ENCODE measurements at places on chromosomes 3 and 15.

DNA sequence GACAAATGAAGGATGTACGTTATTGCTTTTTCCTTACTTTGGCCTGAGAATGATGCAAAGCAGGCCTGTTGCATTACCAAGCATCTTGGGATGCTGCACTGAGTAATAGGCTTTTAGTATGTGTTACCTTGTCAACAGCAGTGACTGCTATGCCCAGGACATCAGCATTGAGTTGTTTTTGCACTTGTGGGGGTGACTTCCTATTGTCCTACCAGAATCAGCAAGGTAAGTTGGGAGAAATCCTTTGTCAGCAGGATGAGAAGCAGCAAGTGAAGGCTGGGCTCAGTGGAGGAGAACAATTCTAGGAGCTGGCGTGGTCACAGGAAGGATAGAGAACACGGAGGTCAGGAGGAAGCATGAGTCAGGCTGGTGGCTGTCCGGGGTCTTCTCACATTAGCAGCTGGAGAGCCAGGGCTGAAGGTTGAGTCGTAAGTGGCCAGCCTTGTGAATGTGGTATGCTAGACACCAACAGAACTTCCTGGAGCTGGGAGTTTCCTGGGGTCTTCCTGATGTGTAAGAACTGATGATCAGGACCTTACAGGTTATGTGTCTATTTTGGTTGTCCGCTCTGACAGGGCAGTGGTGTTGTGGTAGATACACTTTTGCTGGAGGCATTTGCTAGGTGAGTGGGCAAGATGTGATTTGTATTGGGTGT is 142.7 kb downstream of the FNDC3B start:
- DNase-seq, result peak; percentile 75
- H3K36me3 ChIP-seq, result peaks cover 13% of the 10 kb centered on the region
- H3K4me1 ChIP-seq, result peaks cover 57% of the 10 kb centered on the region
- H3K4me3 ChIP-seq, result peak overlapping the region; percentile 76

GRCh38 chr3:87084868-87085267 is 93.9 kb upstream of the VGLL3 start:
- no peaks in the 10 kb centered on the region for H3K27me3 ChIP-seq
- no peak overlapping the region for H3K27ac ChIP-seq
- H3K4me3 ChIP-seq, result no peak overlapping the region
- H3K36me3 ChIP-seq, result no peaks in the 10 kb centered on the region
- no peaks in the 10 kb centered on the region for H3K4me1 ChIP-seq

GRCh38 chr3:195069501-195070251 is 201.3 kb downstream of the XXYLT1 start:
- no peak overlapping the region for H3K27ac ChIP-seq
- H3K36me3 ChIP-seq, result no peaks in the 10 kb centered on the region
- no peak for DNase-seq
- no peak overlapping the region for H3K4me3 ChIP-seq
- H3K27me3 ChIP-seq, result no peaks in the 10 kb centered on the region

DNA sequence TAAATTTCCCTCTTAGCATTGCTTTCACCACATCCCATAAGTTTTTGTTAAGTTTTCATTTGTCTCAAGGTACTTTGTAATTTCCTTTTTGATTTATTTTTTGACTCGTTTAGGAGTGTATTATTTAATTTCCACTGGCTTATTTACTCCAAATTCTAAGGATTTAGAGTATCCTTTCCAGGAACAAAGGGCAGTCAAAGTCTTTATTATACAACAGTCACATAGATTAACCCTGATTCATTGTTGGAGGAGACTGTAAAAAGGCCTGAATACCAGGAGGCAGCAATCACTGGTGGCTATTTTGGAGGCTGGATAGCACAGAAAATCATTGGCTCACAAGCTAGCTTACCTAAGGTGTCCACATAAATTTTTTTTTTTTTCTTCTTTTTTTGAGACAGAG is 39.9 kb downstream of the OIP5 start:
- peaks cover 15% of the 10 kb centered on the region for H3K4me1 ChIP-seq
- no peaks in the 10 kb centered on the region for H3K27me3 ChIP-seq
- DNase-seq, result no peak

GRCh38 chr15:81268340-81268739 is 55.6 kb downstream of the STARD5 start:
- H3K36me3 ChIP-seq, result no peaks in the 10 kb centered on the region
- peaks cover 19% of the 10 kb centered on the region for H3K27me3 ChIP-seq
- H3K27ac ChIP-seq, result no peak overlapping the region
- DNase-seq, result no peak
- peaks cover 22% of the 10 kb centered on the region for H3K4me1 ChIP-seq

DNA sequence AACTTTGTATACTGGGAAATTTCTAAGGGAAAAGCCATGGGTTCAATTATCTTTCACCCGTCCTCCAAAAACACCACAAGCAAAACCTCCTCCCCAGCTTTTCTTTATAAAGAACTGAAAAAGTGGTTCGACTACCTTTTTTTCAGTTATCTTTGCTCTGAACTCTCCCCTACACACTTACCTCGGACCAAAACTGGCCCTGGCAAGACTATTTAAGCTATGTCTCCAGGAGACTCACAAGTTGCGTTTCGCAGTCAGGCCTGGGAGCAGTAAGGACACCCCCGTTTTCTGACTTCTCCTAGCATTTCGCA is 645 bp downstream of the COPS2 start:
- no peaks in the 10 kb centered on the region for H3K27me3 ChIP-seq
- H3K27ac ChIP-seq, result peak overlapping the region; percentile 96
- H3K4me3 ChIP-seq, result peak overlapping the region; percentile 98
- no peak for DNase-seq
- H3K4me1 ChIP-seq, result peaks cover 44% of the 10 kb centered on the region
- no peaks in the 10 kb centered on the region for H3K36me3 ChIP-seq

DNA sequence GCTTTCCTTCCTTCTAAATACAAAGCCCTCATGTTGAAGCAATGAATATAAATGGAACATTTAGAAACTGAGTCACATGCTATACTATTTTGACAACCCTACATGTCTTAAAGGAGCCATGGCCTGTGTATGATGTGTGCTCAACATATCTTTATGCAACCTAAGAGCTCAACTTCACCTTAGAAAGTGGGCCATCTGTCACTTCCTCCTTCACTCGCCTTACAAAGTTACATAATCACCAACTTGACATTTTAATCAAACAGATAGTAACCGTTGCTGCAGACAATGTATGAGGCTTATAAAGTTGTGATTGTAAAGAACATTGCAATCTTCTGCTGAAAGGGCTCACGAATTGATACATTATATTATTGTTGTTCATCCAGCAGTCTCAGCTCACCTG is 163.6 kb downstream of the SERPINI1 start:
- H3K4me3 ChIP-seq, result no peak overlapping the region
- DNase-seq, result no peak
- H3K27me3 ChIP-seq, result peaks cover 7% of the 10 kb centered on the region

- no peaks in the 10 kb centered on the region for H3K27me3 ChIP-seq
- no peaks in the 10 kb centered on the region for H3K36me3 ChIP-seq
- no peak overlapping the region for H3K4me3 ChIP-seq
- H3K4me1 ChIP-seq, result no peaks in the 10 kb centered on the region
These were observed 260.0 kb downstream of the EBLN2 start for GRCh38 chr3:73321286-73321999.

DNA sequence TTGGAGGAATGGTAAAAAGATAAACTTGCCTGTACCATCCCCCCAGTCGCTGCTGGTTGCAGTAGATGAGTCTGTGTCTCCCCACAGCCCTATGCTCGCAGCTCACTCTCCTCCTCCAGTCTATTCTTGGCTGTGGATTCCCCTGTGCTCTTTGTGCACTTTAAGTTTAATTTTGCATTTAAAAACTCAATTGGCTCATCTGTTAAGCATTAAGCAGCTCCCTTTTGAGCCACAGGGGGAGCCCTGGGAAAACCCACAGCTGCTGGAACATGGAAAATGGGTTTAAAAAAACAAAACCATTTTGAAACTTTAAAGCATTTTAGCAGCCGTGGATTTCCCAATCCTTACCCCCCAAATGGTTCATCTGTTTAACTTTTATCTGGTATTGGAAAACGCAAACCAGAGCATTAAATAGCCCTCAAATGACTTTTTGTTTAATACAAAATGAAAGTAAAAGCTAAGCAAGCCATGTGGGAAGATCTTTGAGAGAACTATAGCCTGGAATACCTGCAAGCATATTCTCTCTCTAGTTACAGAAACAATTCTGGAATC is 536.9 kb downstream of the ZIC1 start:
- no peaks in the 10 kb centered on the region for H3K36me3 ChIP-seq
- H3K27me3 ChIP-seq, result no peaks in the 10 kb centered on the region
- no peak for DNase-seq
- no peak overlapping the region for H3K27ac ChIP-seq
- H3K4me3 ChIP-seq, result no peak overlapping the region
- no peaks in the 10 kb centered on the region for H3K4me1 ChIP-seq

- no peak overlapping the region for H3K27ac ChIP-seq
- peaks cover 5% of the 10 kb centered on the region for H3K36me3 ChIP-seq
- no peak overlapping the region for H3K4me3 ChIP-seq
- DNase-seq, result no peak
These were observed 213.9 kb upstream of the SLC2A2 start for GRCh38 chr3:171240504-171240835.

GRCh38 chr15:72238586-72238985 is 7.6 kb upstream of the PKM start:
- peak overlapping the region; percentile 97 for H3K27ac ChIP-seq
- no peak for DNase-seq

DNA sequence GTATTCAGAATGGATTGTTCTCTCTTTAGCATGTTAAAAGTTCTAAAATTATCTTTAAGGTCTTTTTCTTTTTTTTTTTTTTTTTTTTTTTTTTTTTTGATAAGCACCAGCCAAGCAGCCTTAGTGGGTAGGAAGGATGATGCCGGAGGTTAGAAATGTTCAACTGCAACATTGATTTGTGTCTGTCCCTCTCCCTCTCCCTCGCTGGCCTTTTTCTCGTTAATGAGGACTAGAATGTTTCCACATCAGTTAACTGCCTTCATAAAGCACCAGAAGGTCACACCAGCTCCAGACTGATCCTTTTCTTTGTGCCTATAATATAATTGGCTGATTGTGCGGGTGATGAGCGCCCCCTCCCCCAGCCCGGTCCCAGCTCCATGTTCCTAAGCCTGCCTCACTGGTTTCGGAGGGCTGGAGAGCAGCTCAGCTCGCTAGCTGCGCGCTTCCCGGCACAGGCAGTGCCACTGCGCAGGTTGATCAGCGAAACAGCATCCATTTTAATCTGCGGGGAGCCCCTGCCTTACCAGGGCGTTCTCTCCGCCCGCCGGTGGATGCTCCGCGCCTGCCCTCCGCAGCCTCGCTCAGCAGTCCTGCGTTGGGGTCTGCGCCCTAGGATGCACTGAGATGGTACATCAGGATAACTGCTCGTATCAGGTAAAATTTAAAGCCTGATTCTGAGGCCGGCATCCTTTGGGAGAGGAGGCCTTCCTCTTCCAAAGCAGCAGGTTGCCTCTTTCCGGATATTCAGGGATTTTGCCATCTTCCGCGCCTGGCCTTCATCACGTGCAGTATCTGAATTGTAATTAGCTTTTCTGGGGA is 148.9 kb upstream of the IL12A start:
- no peaks in the 10 kb centered on the region for H3K36me3 ChIP-seq
- H3K27me3 ChIP-seq, result peaks cover 5% of the 10 kb centered on the region
- H3K4me1 ChIP-seq, result no peaks in the 10 kb centered on the region
- H3K4me3 ChIP-seq, result no peak within 1 kb of the TSS
- no peak within 1 kb of the TSS for H3K27ac ChIP-seq
- DNase-seq, result no peak

GRCh38 chr3:196524527-196524926 is 9.4 kb upstream of the SMCO1 start:
- no peak for DNase-seq
- H3K27me3 ChIP-seq, result no peaks in the 10 kb centered on the region
- H3K4me3 ChIP-seq, result no peak overlapping the region
- no peaks in the 10 kb centered on the region for H3K4me1 ChIP-seq

- peaks cover 21% of the 10 kb centered on the region for H3K27me3 ChIP-seq
- H3K36me3 ChIP-seq, result no peaks in the 10 kb centered on the region
- peak; percentile 60 for DNase-seq
- peak overlapping the region; percentile 57 for H3K4me3 ChIP-seq
- no peaks in the 10 kb centered on the region for H3K4me1 ChIP-seq
- no peak overlapping the region for H3K27ac ChIP-seq
These were observed 1.7 kb downstream of the B3GNT5 start for GRCh38 chr3:183254487-183255347.

- H3K27me3 ChIP-seq, result no peaks in the 10 kb centered on the region
- no peaks in the 10 kb centered on the region for H3K36me3 ChIP-seq
- DNase-seq, result no peak
- H3K27ac ChIP-seq, result no peak overlapping the region
These were observed 1303.3 kb downstream of the OTOL1 start for GRCh38 chr3:162799910-162800309.

DNA sequence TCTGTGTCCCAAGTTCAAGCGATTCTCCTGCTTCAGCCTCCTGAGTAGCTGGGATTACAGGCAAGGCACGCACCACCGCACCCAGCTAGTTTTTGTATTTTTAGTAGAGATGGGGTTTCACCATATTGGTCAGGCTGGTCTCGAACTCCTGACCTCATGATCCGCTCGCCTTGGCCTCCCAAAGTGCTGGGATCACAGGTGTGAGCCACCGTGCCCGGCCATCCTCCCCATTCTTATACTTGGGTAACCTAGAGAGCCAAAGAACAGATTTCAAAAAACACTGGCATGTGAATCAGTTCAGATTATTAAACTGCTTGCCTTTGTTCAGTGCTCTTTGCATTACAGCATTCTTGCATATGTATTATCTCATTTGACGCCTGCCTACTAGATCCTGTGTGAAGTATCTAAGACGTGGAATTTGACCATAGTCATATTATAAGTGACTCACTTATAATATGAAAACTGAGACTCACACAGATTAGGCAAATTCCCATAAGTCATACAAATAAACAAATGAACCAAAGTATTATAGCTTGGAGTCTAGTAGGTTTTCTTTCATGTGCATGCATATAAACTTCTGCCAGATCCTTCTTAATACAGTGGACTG is 123.5 kb downstream of the UNC13C start:
- no peak overlapping the region for H3K4me3 ChIP-seq
- H3K4me1 ChIP-seq, result no peaks in the 10 kb centered on the region
- DNase-seq, result no peak
- no peaks in the 10 kb centered on the region for H3K27me3 ChIP-seq
- no peak overlapping the region for H3K27ac ChIP-seq

DNA sequence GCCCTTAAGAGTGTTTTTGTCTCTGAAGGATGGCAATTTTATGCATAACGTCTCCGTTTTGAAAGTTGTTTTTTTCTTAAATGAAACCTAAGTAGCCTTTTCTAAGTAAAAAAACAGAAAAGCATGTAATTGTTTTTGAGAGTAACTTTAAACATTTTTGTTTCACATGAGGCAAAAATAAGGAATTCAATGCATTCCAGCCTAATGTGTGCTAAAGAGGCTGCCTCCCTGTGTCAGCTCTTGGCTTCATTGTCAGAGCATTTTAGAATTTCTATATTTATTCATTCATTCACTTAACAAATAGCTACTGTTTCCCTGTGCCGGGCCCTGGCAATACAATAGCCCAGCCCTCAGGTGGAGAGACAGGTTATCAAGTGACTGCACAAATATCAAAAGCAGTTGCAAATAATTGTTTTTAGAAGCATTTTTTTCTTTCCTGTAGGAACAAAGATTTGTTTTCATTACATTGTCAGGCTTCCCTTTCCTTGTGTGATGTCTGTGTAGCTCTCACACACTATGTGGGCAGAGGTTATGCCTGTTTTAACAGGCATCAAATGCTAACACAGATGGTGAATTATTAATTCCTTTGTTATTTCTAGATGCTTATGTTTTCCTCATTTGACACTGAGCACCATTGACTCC is 81.9 kb downstream of the CCK start:
- DNase-seq, result no peak
- H3K36me3 ChIP-seq, result no peaks in the 10 kb centered on the region
- H3K27me3 ChIP-seq, result no peaks in the 10 kb centered on the region
- no peak overlapping the region for H3K4me3 ChIP-seq
